Hepatocyte (in vitro differentiated cells): ENCODE measurements at places on chromosomes 16 and 17. TPM values are rescaled to one million over a fixed set of nuclear protein-coding genes. Genes with fewer than 3 reads are reported as not detected.

GRCh38 chr16:11229906-11230305 is 26.1 kb downstream of the SOCS1 start:
- DNase-seq: no peak

Gene PHB1
- 168 and 171 TPM in 2 replicates for polyA plus RNA-seq

GRCh38 chr16:84818989-84819643 is 669 bp upstream of the CRISPLD2 start:
- no peak for DNase-seq

DNA sequence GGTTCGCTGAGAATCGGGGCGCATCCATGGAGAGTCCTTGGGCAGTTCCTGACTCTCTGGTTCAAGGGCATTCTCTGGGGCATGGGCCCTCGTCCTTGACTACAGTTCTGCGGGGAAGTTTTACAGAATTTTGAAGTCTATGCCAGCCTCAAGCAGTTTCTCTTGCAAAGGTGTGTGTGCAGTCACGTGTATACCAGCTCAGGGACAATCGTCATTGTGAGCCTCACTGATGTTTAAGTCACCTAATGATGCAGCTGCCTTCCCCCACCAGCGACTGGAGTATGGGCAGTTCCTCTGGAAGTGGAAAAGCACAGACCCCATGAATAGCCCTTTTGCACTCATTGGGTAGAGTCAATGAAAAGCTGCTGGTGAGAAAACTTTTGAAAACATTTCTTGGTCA is 1.3 kb downstream of the PLCG2 start:
- DNase-seq: no peak

- no peak for DNase-seq
Measured at GRCh38 chr16:71576971-71577370, at the start of gene TAT. TSS of gene TAT (minus strand) at chr16:71577092. CDS start at chr16:71576415, 677 bp downstream.

Gene GTF3C1
- polyA plus RNA-seq: 41.5 and 54.9 TPM in 2 replicates

GRCh38 chr17:72274614-72275013 is 153.8 kb downstream of the SOX9 start:
- DNase-seq: no peak
